ENCODE measurements at places on chromosomes 6 and 20.

- DNase-seq = no peak
These were observed 359.2 kb upstream of the KHDRBS2 start for GRCh38 chr6:62645274-62645673.

GRCh38 chr6:131377112-131377705, 195.8 kb upstream of the ARG1 start:
- DNase-seq = no peak

- no peak for DNase-seq
These were observed 89.4 kb downstream of the CEP162 start for GRCh38 chr6:84137989-84138575.

GRCh38 chr20:2137552-2138201, 36.0 kb downstream of the STK35 start:
- DNase-seq = peak; percentile 85

DNA sequence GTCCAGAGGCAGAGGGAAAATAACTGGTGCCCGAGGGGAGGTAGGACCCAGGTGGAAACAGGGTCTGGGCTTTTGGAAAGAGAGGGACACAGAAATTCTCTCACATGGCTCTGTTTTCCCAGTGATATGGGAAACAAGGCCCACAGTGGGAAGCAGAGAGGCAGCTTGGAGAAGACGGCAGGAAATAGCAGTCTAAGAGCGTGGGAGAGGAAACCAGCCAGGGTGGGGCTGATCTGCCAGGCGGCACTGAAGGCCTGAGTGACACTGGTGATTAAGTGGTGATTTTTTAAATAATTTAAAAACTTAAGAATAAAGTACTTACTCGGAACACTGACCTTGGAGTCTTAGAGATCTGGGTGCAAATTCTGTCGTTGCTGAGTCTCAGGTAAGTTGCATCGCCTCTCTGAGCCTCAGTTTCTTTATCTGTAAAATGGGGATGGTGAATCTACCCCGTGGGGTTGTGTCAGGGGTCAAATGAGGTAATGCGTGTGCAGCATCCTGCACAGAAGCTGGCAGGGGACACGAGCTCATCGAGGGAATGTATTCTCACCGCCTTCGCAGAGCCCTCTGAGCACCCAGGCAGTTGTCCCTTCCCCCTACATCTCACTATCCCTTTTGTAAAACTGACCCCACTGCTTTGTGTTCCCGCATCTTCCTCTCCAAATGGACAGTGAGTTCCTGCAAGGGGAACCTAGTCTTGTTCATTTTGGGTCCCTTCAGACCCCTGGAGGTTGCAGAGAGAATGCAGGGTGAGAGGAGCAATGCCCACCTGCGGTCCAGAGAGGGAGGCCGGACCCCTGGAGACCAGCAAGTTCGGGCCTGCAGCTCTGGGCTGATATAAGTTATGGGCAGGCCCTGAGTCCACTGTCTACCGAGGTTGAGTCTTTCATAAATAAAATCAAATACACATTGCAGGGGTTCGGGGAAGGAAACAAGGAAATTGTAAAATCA, 228.6 kb upstream of the PMEPA1 start:
- DNase-seq = no peak

GRCh38 chr20:50041246-50041873, 58.6 kb downstream of the SNAI1 start:
- no peak for DNase-seq
